Aorta (tissue), 5 donors: ENCODE measurements at places on chromosomes 6 and 20. TPM values are rescaled to one million over a fixed set of nuclear protein-coding genes. Genes with fewer than 3 reads are reported as not detected.

The GPX5 gene
- total RNA-seq = not detected

DNA sequence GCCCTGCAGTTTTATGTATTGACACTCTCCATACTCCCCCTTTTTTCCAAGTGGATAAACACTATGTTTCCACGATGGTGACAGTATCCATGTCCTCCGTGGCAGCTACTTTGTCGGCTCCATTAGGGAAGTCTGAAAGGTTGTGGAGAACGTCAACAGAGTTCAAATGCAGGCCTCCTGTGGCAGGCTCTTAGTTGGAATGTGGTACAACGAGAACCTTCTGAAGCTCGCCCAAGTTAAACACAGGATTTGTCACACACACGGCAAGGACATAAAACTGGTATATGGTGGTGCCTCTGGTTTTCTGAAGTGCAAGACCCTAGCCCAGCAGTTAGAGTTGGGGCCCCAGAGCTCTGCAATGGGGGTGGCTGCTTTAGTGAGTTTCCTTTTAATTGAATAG, 187.0 kb upstream of the TAB2 start:
- H3K4me1 ChIP-seq = no peaks in the 10 kb centered on the region
- H3K4me3 ChIP-seq = no peak overlapping the region
- no peaks in the 10 kb centered on the region for H3K27me3 ChIP-seq
- no peaks in the 10 kb centered on the region for H3K36me3 ChIP-seq
- DNase-seq = no peak
- H3K27ac ChIP-seq = no peak overlapping the region

The GTSF1L gene
- not detected for total RNA-seq

DNA sequence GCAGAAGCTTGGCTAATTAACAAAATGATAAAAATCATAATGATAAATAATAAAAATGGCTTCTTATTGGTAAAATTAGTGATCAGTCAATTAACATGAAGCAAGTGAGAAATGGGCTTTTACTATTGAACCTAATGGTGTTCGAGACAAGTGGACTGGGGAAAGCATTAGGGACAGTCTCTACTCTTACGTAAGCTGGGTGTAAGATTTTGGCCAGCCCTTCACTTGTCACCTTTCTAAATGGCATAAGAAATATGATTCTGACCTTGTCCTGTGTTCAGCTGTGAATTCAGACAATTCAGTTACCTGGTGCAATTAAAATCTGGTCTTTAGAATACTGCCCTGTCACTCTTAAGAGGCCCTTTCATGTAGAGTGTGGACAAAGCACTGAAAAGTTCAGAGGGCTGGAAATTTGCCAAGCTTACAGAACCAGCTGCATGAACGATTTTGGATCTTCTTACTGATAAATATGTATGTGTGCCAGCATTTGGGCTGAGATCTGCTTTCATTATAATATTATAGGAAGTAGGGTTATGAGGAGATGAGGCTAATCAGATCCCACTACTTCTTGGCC, 115.9 kb downstream of the QRSL1 start:
- H3K27me3 ChIP-seq = no peaks in the 10 kb centered on the region
- H3K4me1 ChIP-seq = no peaks in the 10 kb centered on the region
- no peak for DNase-seq

GRCh38 chr20:46649650-46649949, 1.7 kb downstream of the SLC13A3 start:
- no peak overlapping the region for H3K4me3 ChIP-seq
- H3K36me3 ChIP-seq = no peaks in the 10 kb centered on the region
- H3K27me3 ChIP-seq = no peaks in the 10 kb centered on the region
- no peak for DNase-seq
- no peaks in the 10 kb centered on the region for H3K4me1 ChIP-seq

DNA sequence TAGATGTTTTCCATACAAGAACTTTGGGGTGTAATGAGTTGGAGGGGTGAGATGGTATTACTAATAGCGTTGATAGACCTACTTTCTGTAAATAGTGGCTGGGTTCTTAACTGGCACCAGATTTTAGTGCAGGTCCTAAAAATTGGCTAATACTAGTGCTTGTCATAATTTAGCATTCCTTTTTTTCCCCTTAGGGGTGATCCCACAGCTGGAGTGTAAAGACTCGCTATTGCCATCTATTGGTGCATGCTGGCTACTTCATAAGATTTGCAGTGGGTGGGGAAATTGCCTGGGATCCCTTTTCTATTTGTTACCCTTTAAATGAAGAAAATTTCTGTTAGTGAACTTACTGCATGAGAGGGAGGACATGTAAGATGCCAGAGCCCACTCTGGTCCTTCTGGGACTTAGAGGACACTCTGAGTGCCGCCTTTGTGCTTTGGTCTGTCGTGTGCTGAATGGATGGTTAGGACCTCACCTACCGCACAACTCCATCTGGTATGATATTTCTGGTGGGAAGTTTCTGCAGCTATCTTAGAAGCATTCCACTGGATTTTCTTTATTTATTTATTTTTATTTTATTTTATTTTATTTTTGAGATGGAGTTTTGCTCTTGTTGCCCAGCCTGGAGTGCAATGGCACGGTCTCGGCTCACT, 195.5 kb downstream of the JARID2 start:
- no peak overlapping the region for H3K4me3 ChIP-seq
- no peak overlapping the region for H3K27ac ChIP-seq
- no peaks in the 10 kb centered on the region for H3K36me3 ChIP-seq
- H3K4me1 ChIP-seq = no peaks in the 10 kb centered on the region
- no peaks in the 10 kb centered on the region for H3K27me3 ChIP-seq
- no peak for DNase-seq
